ENCODE measurements at places on chromosomes 13 and 19. TPM values are rescaled to one million over a fixed set of nuclear protein-coding genes. Genes with fewer than 3 reads are reported as not detected.

GRCh38 chr13:110442930-110443621 lies 118.4 kb downstream of the RAB20 start:
- DNase-seq: peak; percentile 71

DNA sequence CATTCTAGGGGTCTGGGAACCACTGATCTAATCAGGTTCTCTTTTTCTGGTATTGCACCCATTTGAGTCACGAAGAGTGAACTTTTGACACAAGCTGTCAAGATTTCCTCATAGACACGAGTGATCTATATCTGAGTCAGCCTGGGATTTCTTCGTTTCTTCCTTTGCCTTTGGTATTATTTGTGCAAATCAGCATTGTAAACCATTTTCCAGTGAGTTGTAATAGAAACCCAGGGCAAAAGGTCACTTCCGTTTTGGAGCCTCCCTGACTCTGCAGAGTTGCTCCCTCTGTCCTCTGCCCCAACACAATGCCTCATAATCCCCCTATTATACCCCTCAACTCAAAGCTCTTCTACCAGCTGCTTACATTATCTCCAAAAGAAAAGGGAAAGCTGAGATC lies 615.1 kb downstream of the EFNB2 start:
- peak; percentile 96 for DNase-seq

DNA sequence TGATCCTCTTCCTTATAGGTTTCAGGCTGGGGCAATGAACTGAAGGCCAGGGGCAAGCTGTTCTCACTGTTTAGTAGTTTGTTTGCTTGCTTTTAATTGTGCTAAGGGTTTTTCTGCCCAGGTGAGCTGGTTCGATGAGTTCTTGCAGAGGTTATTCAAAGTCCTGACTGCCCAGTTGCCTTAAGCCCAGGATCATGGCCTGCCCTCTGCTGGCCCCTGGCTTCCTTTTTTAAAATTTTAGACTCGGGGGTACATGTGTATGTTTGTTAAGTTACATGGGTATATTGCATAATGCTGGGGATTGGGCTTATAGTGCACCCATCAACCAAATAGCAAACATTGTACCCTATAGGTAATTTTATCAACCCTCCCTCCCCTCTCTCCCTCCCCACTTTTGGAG lies 65.7 kb downstream of the ZNF536 start:
- no peak for DNase-seq

DNA sequence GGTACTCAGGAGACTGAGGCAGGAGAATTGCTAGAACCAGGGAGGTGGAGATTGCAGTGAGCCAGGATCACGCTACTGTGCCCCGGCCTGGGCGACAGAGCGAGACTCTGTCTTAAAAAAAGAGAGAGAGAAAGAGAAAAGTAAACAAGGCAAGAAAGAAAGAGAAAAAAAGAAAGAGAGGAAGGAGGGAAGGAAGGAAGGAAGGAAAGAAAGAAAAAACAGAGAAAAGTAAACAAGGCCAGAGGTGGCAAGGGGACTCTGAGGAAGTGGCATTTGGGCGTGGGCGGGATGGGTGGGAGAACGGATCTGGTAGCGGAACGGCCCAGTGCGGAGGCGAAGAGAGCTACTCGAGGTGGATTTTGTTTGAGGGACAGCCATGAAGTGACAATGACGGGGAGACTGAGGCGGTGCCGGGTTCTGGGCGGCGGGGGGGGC lies 7.5 kb upstream of the ARRDC2 start:
- no peak for DNase-seq

- DNase-seq: no peak
These were observed 3.0 kb downstream of the ATP1A3 start for GRCh38 chr19:41991025-41991424.

- no peak for DNase-seq
These were observed 21.6 kb downstream of the SPATA13 start for GRCh38 chr13:24181991-24182702.

The ZNF615 gene
- total RNA-seq: 9.0 TPM

The ZSCAN4 gene
- 0.13 TPM for total RNA-seq

The CLEC17A gene
- total RNA-seq: not detected

The UCHL3 gene
- 74.5 TPM for total RNA-seq

The ZNF490 gene
- 5.8 TPM for total RNA-seq

The CERS1 gene
- total RNA-seq: 0.13 TPM

Data from bronchial epithelial cell (primary cell).